Stimulated activated CD8-positive, alpha-beta memory T cell treated with anti-CD3 and anti-CD28 coated beads, Interleukin-4, amount 100 ng/mL, for 1 hour (primary cell): ENCODE measurements at places on chromosomes 1 and 21.

DNA sequence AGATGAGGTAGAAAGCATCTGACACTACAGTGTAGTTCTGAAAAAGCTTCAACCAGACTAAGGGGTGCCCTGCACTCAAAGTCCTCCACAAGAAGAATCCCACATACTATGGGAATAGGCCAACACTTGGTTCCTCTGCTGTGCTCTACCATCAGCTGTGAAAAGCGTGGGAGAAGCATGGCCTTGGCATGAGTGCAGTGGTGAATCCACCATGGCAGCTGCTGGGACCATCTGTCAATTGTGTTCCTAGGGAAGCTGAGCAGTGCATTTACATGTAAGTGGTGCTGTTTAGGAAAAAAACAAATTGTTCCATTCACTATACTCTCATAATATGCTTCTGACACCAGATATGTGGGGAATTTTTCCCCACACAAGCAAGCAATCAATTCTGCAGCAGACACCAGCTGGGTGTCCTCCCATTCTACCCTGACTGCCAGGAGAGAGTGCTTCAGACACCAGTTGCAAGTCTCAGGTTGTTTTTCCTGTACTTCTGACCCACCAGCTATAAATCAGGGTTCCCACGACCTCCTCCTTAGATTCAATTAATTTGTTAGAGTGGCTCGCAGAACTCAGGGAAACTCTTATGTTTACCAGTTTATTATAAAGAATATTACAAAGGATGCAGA lies 230.8 kb upstream of the CHRM3 start:
- DNase-seq: no peak

DNA sequence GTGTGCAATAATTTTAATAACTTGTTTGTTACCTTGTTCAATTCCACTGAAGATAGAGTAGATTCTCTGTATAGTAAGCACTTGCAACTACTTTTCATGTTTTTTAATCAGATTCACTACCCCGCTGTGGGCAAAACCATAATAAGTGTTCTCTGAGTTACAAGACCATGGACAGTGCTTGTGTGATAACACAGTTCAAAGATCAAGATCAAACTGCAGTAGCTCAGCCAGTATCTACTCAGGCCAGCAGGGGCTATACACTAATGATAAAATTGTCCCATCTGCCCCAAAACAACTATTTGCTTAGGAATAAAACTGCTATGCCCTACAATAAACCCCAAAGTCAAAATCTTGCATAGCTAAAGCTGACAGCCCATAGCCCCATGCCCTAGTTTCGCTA lies 129.6 kb downstream of the LRRC7 start:
- no peak for DNase-seq

- no peak for DNase-seq
Measured at GRCh38 chr1:67214420-67215174, 48.3 kb downstream of the IL23R start.

GRCh38 chr1:168865850-168866620 lies 137.0 kb upstream of the DPT start:
- DNase-seq: no peak

GRCh38 chr1:76891931-76892622 lies 24.8 kb downstream of the ST6GALNAC5 start:
- no peak for DNase-seq

GRCh38 chr1:26597629-26598039 lies 68.1 kb downstream of the RPS6KA1 start:
- DNase-seq: no peak

GRCh38 chr1:73800376-73800775 lies 397.6 kb downstream of the LRRIQ3 start:
- DNase-seq: no peak

DNA sequence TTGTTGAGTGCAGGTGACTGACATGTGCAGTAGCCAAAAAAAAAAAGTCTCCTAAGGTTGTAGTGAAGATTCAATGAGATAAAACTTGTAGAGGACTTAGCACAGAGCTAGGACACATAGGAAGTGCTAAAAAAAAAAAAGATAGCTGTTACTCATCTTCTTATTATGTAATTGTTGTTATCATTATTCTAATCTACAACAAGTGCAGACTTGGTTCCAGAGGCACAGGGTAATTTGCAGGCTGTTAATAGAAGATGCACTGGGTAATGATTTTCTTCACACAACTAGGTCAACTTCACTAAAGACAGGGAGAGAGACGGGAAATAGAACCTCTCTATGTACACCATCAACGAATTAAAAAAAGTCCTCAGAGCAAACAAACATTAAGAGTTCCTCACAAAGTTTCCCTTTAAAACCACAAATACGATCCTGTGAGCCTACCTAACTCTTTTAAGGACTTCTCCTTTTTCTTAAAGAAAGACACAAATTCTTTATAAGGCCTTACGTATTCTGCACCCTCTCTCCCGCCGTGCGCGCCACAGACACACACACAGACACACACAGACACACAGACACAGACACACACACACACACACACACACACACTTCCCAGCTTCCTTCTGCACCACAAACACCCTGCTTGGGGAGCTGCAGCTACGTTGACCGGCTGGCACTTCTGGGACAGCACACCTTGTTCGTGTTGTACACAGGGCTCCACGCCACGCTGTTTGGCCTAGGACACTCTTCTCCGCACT lies 49.8 kb upstream of the GADD45A start:
- no peak for DNase-seq
